Activated CD4-positive, alpha-beta T cell treated with anti-CD3 and anti-CD28 coated beads for 1 hour (primary cell): ENCODE measurements at places on chromosomes 3 and 15.

DNA sequence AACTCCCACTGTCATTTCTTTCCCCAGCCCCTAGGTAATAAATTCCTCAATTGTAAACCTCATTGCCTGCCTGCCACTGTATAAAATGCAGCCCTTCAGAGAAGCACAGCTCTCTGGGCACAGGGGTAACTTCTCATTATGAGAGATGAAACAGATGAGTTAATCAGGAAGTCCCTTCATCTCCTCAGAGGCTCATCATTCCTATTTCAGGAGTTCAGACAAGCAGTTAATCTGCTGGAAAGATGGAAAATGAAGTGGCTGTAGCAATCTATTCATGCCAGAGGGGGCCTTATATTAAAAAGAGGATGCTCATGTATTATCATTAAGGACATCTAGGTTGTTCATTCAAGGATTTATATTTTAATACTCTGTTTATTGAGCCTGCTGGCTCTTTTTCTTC lies 519.5 kb upstream of the LMCD1 start:
- no peak for DNase-seq

DNA sequence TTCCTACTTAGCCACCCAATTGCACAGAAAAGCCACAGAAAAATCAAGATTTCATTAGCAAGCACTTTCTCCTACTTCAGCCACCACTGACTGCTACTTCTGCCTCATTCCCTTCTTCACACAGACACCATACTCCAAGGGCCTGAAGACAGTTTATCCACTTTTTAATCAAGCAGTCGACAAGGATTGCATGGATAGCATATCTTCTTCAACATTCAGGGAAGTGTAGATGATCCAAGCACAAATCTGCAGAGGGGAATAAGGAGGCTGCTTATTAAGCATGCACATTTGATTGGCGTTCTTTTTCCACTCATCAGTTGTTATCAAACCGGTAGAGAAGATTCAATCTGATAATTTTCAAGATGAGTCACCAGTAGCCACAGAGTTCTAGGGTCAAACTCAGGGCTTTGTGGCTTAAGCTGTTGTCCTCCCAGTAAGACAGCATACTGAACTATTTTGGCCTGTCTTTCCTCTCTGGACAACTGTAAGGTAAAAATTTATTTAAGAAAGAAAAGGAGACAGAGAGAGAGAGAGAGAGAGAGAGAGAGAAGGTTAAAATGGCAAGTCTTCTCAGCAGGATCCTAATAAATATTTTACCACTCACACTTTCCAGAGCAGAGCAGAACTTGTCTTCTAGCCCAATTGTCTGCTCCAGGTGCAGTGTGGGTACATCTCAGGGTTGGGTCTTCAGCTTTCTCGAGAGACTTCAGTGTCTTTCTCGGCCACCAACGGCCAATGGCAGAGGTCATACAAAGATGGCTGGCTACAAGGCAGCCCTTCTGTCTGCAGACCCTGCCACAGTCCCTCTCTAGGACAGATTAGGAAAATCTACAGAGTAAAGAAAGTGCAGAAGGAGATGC lies 80.6 kb upstream of the BHLHE40 start:
- DNase-seq: no peak

DNA sequence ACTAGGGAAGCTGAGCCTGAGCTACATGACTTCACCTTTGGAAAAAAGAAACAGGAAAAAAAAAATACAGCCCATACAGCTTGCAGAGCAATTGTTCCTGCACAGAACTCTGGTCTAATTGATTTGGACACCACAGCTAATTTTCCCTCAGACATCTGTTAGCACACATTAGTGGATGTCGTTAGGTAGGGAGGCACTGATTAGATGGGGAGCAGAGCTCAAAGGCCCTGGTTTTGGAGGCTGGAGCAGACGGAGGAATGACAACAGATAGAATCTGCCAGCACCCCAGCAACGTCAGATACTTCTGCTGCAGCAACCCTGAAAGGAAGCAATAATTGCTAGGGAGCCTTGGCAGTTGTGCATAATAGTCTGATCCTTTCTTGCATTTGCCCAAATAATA lies 398.9 kb downstream of the LSAMP start:
- DNase-seq: no peak

DNA sequence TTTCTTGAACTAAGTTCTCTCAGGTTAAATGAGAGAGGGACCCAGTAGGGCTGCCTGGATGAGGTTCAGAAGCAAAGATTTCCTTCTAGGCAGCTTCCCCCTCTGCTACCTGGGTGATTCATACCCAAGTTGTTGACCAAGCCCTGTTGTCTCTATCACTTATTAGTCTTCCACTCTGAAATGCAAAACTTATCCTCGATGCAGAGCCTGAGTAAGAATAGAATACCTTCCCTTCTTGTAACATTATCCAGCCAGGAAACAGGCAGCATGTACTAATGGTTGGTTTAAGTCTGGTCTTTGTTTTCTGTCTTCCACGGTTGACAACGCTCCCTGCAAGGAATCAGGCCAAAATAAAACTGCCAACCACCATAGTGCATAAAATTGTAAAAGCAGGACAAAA lies 377.3 kb downstream of the MECOM start:
- no peak for DNase-seq

GRCh38 chr3:195859061-195859845 lies 47.5 kb upstream of the MUC4 start:
- DNase-seq: peak; percentile 60

- no peak for DNase-seq
Observed at GRCh38 chr15:62847900-62848489, 194.6 kb upstream of the TPM1 start.

GRCh38 chr3:48465531-48466378 lies 19.2 kb downstream of the ATRIP start:
- DNase-seq: peak; percentile 80

DNA sequence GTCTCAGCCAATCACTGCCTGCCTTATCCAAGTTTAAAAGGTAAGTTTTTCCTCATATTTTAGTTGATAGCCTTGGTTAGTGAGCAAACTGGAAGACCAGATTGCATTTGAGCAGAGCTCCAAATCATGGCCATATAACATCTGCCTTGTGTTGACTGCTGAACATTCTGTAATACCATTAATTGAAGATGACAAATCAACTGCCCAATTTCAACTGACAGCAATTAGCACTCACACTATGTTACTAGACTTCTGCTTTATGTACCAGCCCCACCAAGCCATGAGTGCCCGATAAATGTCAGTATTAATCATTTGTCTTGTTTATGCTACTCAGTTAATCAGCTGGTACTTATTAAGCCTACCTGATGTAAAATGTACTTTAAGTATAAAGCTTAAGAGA lies 83.1 kb downstream of the CGGBP1 start:
- no peak for DNase-seq

DNA sequence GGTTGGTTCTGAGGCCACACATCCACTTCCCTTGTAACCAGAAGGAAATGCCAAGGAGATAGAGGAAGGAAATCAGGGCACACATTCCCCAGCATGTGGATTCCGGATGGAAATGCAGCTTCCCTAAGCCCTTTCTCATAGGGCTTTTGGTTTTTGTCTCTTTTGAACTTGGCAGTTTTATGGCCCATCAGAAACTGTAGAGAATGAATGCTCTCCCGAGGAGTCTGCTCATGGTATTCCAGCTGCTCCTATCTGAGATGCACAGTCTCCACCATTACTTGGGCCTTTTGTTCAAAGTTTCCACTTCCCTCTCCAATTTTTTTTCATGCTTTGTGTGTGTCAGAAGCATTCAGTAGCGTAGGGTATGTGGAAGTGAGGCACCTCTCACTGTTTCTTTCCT lies 21.2 kb downstream of the XYLB start:
- no peak for DNase-seq

DNA sequence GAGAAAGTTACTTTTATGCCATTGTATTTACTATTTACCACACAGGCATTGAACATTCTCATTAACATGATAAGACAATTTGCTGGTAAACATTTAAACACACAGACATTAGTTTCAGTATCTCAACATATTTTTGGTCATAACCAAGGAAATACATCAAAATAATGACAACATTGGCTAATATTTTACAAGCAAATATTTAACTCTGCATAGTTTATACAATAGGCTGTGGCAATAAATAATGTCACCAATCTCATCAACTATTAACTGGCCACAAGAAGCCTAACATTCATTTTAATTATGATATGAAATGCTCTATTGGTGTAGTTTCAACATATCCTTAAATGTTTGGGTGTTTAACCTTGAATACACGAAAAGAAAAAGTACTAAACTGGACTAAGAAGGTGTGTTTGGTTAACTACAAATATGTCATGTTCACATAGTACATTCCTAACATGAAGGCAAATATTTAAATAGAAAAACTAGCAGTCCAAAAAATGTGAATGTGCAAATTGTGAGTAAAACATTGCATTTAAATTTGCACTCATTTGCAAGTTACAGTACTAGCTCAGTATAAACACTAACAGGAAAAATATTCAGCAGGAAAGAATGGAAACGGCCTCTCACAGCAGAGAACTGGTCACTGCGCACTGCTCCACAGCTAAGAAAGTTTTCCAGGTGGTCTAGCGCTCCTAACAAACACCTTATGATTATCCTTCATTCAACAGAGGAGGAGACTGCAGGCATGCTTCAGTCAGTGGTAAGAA lies 106.6 kb downstream of the GLDN start:
- DNase-seq: no peak
